ENCODE measurements at places on chromosomes 6 and 20.

DNA sequence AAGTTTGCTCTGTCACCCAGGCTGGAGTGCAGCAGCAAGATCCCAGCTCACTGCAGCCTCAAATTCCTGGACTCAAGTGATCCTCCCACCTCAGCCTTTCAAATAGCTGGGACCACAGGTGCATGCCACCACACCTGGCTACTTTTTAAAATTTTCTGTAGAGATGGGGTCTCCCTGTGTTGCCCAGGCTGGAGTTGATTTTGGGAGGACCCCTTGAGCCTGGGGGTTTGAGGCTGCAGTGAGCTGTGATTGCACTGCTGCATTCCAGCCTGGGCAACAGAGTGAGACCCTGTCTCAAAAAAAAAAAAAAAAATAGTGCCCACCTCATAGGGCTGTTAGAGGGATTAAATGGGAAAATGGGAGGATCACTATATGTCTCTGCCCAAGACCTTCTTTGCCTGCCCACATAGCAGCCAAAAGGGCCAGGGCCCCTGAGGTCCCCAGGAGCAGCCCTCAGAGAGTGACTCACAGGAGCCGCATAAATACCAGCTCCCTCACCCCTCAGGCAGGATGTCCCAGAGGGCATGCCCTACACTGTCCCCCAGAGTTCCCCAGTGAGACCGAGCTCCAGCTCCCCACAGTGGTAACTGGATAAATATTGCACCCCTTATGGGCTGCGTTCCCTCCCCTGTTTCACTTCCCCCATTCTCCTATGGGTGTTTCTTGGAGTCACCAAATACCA lies 11.7 kb upstream of the MDGA1 start:
- DNase-seq: no peak

- peak; percentile 100 for DNase-seq
These were observed at the start of gene RALY for GRCh38 chr20:33993576-33994221. Gene RALY (plus strand): TSS chr20:33993911. CDS start chr20:34072075, 78,164 bp downstream.

- no peak for DNase-seq
These were observed 12.7 kb upstream of the APMAP start for GRCh38 chr20:25005220-25005619.

GRCh38 chr6:135137826-135138225 lies 43.3 kb upstream of the MYB start:
- no peak for DNase-seq

GRCh38 chr20:62739067-62739466 lies 30.4 kb downstream of the NTSR1 start:
- no peak for DNase-seq

GRCh38 chr6:56764081-56764566 lies 121.4 kb upstream of the DST start:
- DNase-seq: no peak

DNA sequence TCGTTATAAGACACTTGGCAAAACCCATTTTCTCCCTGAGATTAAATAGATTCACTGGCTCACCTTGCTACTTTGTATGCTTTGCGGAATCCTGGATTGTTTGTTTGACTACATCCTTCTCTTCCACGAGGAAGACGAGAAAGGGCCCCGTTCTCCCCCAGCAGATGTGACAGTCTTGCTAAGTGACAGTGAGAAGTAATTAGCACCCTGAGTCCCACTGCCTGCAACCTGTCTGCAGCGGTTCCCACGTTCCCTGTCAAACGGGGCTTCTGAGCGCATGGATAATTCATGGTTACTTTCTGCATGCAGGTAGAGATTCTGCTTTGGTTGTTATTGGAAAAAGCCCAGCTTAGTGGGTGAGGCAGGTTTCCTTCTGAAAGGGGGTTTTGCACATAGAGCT lies 163.7 kb downstream of the CDH26 start:
- no peak for DNase-seq

DNA sequence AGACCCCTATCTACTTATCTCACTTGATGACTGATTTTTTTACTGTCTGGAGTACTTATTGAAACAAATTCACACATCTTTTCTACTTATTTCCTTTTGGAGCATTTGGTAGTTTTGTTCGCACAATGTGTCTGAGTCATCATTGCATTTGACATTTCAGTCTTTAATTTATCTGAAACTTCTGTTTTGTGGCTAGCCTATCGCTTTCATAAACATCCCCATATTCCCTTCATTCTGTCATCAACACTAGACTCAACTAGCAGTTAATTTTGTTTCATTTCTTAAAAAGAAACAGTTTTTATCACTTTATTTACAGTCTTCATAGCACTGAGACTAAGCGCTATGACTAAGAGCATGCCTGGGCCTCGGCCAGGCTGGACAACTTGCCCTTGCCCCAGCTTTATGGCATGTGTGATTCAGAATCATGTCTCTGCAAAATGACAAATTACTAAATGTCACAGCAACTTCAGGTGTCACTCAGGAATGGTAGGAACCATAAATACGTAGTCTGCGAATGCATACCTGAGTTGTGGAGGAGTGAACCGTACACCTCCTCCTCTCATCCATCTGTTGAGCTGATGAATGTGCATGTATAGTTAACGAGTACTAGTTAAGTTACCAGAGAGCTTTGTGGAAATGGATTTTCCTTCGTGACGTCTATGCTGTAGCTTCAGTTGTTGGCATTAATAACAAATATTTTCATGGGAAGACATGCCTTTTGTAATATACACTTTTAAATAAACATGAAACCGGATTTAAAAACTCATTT lies 16.2 kb downstream of the L3MBTL3 start:
- DNase-seq: no peak

DNA sequence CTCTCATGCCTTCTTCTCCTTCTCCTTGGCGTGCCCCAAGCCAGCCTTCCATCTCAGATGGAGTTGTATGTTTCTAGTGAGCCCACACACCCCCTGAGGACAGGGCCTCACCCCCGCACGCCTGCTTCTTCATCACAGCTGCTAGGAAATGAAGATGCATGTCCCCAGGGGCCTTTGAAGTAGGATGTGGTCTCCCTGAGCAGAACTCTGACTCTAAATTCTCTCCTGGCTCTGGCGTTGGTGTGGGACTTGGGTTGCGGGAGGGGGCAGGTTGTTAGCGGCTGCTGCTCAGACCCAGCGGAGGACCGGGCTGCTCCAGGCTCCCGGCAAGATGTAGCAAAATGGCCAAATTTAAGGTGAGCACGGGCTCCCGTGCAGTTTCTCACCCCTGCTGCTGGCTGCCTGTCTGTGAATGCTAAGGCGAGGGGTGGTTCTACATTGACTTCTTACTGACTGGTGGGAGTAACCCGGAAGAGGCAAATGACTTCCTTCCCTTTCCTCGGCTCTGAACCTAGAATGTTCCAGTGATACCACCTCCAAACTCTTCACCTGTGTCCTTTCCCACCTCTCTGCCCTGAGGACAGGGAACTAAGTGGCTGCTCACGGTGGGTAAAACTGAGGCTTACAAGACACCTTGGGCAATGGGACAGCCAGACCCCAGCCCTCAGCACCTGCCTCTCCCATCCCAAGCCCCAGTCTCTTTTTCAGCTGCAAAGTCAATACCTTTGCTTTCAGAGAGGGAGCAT lies 8.8 kb downstream of the SYNJ2 start:
- no peak for DNase-seq

GRCh38 chr6:125949069-125949468 lies 7.5 kb upstream of the HINT3 start:
- DNase-seq: no peak

Measured in RWPE1 (cell line).